ENCODE measurements at places on chromosomes 4 and X.

DNA sequence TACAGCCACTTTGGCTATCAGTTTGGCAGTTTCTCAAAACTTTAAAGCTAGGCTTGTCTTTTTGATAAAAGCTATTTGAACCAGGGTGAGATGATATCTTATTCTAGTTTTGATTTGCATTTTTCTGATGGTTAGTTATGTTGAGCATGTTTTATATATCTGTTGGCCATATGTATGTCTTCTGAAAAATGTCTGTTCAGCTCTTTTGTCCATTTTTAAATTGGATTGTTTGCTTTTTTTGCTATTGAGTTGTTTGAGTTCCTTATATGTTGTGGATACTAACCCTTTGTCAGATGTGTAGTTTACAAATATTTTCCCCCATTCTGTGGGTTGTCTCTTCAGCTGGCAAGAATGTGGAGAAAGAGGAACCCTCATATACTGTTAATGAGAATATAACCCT, 11.6 kb upstream of the GIMD1 start:
- no peak for DNase-seq
- H3K4me3 ChIP-seq = no peak overlapping the region
- H3K27ac ChIP-seq = no peak overlapping the region
- H3K27me3 ChIP-seq = no peaks in the 10 kb centered on the region
- no peaks in the 10 kb centered on the region for H3K36me3 ChIP-seq

DNA sequence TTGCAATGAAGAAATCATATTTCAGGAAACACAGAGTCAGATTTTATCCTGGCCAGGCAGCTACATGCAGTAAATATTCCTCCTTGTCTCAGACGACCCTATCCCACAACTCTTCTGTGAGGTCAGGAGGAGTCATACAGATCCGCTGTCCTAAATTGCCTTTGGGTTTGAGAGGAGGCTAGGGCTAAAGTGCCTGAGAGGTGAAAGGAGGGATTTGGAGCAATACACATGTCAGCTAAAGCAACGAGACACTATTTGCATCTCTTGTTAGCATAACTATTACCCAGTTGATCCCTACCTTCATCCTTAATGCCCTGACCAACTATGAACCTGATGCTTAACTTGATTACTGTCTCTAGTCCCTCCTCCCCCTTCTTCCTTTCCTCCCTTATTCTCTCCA, 98.6 kb downstream of the TBC1D19 start:
- no peaks in the 10 kb centered on the region for H3K36me3 ChIP-seq
- DNase-seq = no peak
- no peak overlapping the region for H3K27ac ChIP-seq
- H3K4me3 ChIP-seq = no peak overlapping the region
- no peaks in the 10 kb centered on the region for H3K27me3 ChIP-seq
- no peaks in the 10 kb centered on the region for H3K4me1 ChIP-seq

DNA sequence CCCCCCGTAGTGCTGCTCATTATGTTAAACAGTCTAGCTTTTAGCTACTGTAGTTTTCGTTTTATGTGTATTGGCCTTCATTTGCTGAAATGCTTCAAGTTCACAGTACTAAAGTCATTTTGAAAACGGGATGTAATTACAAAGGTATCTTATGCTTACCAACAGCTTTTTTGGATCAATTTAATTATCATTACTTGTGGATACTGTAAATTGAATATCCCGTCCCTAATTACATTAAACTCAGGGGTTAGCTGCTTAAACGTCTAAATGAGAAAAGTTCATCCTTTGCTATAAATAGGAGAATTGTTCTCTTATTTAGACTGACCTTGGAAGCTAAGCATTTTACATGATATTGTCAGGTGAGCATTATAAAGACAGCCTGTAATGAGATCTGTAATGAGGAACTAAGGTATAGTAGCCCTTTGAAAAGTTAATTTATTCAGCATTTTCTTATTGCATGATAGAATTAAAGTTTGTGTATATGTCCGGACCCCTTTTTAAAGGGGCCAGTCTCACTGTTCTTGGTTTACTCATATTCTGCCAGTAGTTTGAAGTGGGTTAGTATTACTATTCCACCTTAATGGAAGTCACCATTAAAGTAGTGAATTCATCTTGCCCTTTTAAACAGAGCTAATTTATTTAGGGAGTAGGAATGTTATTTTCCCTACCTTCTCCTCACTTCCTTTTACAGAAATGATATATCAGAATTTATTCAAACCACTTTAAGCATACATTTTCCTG, 252.6 kb downstream of the TENM3 start:
- H3K36me3 ChIP-seq = no peaks in the 10 kb centered on the region
- DNase-seq = no peak
- no peaks in the 10 kb centered on the region for H3K4me1 ChIP-seq
- H3K27me3 ChIP-seq = no peaks in the 10 kb centered on the region

GRCh38 chr4:88999392-88999930, 57.5 kb downstream of the FAM13A start:
- H3K4me3 ChIP-seq = no peak overlapping the region
- no peaks in the 10 kb centered on the region for H3K27me3 ChIP-seq
- no peaks in the 10 kb centered on the region for H3K4me1 ChIP-seq
- no peaks in the 10 kb centered on the region for H3K36me3 ChIP-seq

DNA sequence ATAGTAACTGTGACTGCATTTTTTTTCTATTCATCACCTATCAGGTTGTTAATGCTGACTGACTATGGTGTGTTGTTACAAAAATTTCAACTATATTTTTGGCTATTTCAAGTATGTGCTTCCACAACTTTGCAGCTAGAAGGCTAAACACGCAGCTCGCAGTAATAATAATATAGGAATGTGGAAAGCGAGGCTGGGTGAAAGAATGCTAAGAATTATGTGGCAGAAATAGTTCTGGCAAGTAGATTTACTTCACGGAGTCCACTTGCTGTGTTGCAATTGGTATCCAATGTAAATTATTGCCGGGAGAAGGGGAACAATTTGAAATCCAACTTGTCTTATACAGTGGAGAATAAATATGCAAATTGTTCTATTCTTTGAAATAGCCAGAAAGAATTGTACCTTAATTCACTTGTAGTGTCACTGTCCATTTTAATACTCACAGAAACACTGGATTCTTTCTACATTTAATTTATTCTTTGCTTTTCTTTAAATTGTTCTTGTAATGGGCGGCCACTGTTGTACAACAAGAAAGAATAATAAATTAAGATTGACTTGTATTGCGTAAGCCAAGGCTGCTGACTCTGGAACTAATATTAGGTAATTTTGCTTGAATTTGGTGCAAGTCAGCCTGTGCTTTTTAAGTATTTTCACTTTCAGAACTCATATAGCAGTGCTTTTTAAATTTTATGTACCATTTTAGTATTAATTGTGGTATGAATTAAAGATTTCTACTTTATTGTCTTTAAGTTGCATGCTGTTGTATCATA, 154.9 kb downstream of the FRMPD4 start:
- H3K4me1 ChIP-seq = no peaks in the 10 kb centered on the region
- no peaks in the 10 kb centered on the region for H3K27me3 ChIP-seq
- no peaks in the 10 kb centered on the region for H3K36me3 ChIP-seq

DNA sequence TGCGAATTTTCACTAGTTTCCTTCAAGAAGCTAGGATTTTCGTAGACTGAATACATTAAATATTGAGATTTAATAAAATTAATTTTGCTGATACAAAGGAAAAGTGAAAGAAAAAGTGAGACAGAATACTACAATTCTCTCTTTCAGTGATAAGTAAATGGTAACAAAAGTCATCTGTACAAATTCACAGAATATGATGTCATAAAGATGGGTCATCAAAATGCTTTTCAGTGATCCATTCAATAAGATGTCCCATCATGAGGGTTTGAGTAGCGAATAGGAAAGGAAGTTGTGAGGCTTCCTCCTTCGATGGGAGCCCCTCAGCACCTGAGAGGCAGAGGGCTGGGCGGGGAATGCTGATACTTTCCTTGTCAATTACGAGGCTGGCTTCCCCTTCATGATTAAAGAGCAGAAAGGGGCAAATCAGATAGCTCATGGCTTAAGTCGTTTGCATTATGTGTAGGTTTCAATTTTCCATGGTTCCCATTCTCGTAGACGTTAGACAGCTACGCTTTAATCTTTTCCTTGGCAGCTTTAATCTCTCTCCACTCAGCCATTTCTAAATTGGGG, 108.8 kb upstream of the SORBS2 start:
- H3K4me1 ChIP-seq = no peaks in the 10 kb centered on the region
- no peak for DNase-seq
- no peaks in the 10 kb centered on the region for H3K36me3 ChIP-seq
- H3K27me3 ChIP-seq = no peaks in the 10 kb centered on the region

DNA sequence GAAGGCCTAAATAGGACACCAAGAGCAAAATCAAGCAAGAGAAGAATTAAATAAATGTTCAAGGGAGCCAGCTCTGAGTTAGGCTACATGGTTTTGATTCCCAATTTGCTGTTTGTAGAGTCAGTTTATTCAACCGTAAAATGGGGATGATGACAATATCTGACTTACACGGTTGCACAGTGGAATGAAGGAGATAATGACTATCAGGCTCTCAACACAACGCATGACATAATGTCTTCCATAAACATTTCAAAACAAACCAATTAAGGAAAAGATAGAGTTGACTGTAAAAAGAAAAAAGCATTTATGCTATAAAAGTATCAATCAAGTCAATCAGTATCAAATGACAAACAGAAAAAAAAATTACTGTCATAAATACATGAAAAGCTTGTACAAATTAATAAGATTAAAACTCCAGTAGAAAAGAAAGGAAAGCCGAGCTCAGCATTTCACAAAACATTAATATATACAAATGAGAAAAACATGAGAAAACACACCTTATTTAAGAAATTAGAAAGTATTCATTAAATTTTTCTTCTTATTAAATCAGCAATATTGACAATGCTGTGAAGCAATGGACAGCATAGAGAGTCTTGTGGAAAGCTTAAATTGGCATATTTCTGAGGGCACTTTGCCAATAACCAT, 179.0 kb downstream of the SCFD2 start:
- no peaks in the 10 kb centered on the region for H3K27me3 ChIP-seq
- no peaks in the 10 kb centered on the region for H3K36me3 ChIP-seq
- H3K4me3 ChIP-seq = no peak overlapping the region

GRCh38 chr4:123676890-123677229, 280.3 kb downstream of the SPRY1 start:
- no peak overlapping the region for H3K27ac ChIP-seq
- no peaks in the 10 kb centered on the region for H3K36me3 ChIP-seq
- no peak for DNase-seq
- no peak overlapping the region for H3K4me3 ChIP-seq

GRCh38 chr4:8061573-8061972, 97.0 kb downstream of the ABLIM2 start:
- DNase-seq = no peak
- H3K4me3 ChIP-seq = no peak overlapping the region
- no peaks in the 10 kb centered on the region for H3K4me1 ChIP-seq
- H3K36me3 ChIP-seq = no peaks in the 10 kb centered on the region
- H3K27me3 ChIP-seq = no peaks in the 10 kb centered on the region

GRCh38 chrX:132651421-132652086, 162.7 kb upstream of the MBNL3 start:
- no peak overlapping the region for H3K27ac ChIP-seq
- H3K36me3 ChIP-seq = no peaks in the 10 kb centered on the region
- peaks cover 9% of the 10 kb centered on the region for H3K27me3 ChIP-seq
- no peak overlapping the region for H3K4me3 ChIP-seq
- no peak for DNase-seq
- H3K4me1 ChIP-seq = no peaks in the 10 kb centered on the region

DNA sequence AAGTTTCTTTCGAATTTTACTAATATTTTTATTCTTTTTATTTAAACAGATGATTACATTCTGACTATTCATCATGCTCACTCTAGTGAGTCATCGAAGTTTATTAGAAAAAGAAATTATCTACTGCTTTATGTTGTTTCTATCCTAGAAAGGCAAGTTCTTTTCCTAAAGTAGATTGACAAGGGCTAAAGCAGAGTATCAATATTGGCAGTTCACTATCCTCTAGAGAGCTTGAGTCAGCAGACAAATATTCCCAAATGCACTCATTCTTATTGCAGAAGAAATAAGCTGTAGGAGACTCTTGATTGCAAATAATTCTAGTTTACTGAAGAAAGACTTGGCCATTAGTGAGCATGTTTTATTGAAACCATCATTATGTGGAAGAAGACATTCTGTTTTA, 911.8 kb downstream of the CENPC start:
- no peak overlapping the region for H3K4me3 ChIP-seq
- DNase-seq = no peak
- H3K36me3 ChIP-seq = no peaks in the 10 kb centered on the region
- H3K27ac ChIP-seq = no peak overlapping the region

- H3K4me1 ChIP-seq = no peaks in the 10 kb centered on the region
- no peaks in the 10 kb centered on the region for H3K27me3 ChIP-seq
- no peak for DNase-seq
- no peak overlapping the region for H3K27ac ChIP-seq
Measured at GRCh38 chr4:153916273-153916755, 127.4 kb upstream of the SFRP2 start.

- H3K36me3 ChIP-seq = no peaks in the 10 kb centered on the region
- no peaks in the 10 kb centered on the region for H3K4me1 ChIP-seq
- H3K4me3 ChIP-seq = no peak overlapping the region
- H3K27ac ChIP-seq = no peak overlapping the region
- H3K27me3 ChIP-seq = no peaks in the 10 kb centered on the region
Measured at GRCh38 chr4:163969291-163969690, 474.8 kb downstream of the TMA16 start.

- H3K36me3 ChIP-seq = no peaks in the 10 kb centered on the region
- H3K4me3 ChIP-seq = no peak overlapping the region
- H3K4me1 ChIP-seq = no peaks in the 10 kb centered on the region
Measured at GRCh38 chr4:62806816-62807215, 1602.4 kb downstream of the TECRL start.

- peak within 1 kb of the TSS; percentile 82 for H3K4me3 ChIP-seq
- H3K27me3 ChIP-seq = no peaks in the 10 kb centered on the region
- DNase-seq = peak; percentile 88
- H3K4me1 ChIP-seq = peaks cover 22% of the 10 kb centered on the region
Measured at GRCh38 chr4:182917182-182918043, at the start of gene DCTD. TSS of gene DCTD (minus strand) at chr4:182917386. CDS start at chr4:182915568, 1,818 bp downstream.

All from right lobe of liver (tissue), 6 donors.